ENCODE measurements at places on chromosomes 1 and 21. TPM values are rescaled to one million over a fixed set of nuclear protein-coding genes. Genes with fewer than 3 reads are reported as not detected.

Gene SLC25A34
- total RNA-seq = 3.0 TPM

Gene CRYAA
- not detected for total RNA-seq

Gene IL20
- total RNA-seq = not detected

Gene PM20D1
- total RNA-seq = 0.72 TPM

Gene PERM1
- 0.35 TPM for total RNA-seq

DNA sequence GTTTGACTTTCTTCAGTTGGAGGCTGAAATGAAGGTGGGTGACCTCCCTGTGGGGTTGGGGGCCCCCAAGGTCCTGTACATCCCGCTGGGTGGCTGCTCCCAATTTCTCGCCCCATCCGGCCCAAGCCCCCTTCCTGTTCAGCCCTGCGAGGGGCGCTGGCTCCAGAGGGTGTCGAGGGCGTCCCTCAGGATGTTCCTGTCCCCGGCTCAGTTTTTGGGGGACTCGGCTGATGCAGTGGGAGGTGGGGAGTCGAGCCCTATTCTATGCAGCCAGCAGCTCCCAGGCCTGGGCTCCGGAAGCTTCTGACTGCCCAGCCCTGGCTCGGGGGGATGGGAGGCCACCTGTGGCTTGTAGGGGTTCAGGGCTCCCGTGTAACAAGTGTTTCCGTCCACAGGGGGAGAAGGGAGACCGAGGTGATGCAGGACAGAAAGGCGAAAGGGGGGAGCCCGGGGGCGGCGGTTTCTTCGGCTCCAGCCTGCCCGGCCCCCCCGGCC, 38.2 kb downstream of the SLC19A1 start:
- no peak for DNase-seq
- no peak overlapping the region for H3K27ac ChIP-seq
- H3K4me3 ChIP-seq = no peak overlapping the region
- no peaks in the 10 kb centered on the region for H3K4me1 ChIP-seq

- H3K4me1 ChIP-seq = no peaks in the 10 kb centered on the region
- DNase-seq = no peak
- no peaks in the 10 kb centered on the region for H3K27me3 ChIP-seq
- no peak within 1 kb of the TSS for H3K4me3 ChIP-seq
- H3K36me3 ChIP-seq = no peaks in the 10 kb centered on the region
These were observed at the start of gene TBX19 for GRCh38 chr1:168280296-168280927. TBX19 (plus strand) TSS chr1:168280877; CDS start chr1:168281091, 214 bp downstream.
